ENCODE measurements at places on chromosomes 1 and 21.

- DNase-seq, result no peak
These were observed 398.8 kb downstream of the SEC16B start for GRCh38 chr1:177571076-177571475.

- no peak for DNase-seq
These were observed 189.7 kb downstream of the FGGY start for GRCh38 chr1:59486615-59487014.

GRCh38 chr1:160117709-160118183 is 2.2 kb downstream of the ATP1A2 start:
- no peak for DNase-seq

DNA sequence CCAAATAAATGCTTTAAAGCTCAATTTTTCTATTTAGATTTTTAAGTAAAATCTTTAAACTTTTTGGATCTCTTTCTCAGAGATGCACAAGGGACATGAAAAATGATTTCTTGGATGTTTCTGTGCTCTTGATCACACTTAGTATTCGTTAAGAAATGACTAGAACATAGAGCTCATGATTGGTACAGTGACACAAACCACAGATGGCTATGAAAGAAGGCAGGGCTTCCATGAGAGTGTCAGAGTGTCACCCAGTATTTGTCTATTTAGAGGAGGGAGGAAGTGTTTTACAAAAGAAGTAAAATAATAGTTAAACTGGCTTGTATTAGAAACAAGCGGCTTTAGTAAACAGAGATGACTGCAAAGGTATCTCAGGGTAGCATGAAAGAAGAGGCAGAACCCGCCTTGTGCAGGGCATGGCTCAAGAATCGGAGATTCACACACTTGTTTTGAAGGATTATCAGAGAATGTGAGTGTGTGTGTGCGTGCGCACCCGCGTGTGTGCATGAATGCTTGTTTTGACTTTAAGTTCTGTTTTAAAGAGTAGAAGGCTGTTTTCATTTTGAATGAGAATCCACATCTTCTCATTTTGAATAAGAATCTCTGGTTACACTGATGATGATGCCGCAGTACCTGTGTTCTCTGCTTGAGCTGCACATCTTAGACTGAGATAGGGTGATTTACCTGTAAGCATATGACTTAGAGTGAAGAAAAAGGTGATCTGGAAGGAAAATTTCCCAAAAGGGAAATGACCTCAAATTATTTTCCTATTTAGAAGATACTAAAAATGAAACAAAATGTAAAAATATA is 82.1 kb downstream of the VPS26C start:
- DNase-seq, result no peak

DNA sequence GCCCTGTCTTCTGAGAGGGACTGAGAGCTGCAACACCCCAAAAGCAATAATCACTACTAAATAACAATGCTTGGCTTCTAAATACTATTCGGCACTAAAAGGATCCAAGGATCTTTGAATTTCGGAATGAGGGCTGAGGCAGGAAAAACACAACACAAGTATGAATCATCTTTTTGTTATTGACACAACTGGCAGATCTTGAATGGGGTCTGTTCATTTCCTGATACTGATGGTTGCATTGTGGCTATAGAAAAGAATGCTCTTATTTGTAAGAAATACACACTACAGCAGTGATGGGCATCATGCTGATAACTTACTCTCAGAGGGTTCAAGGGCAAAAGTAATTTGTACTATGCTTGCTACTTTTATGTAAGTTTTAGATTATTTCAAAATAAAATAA is 149.2 kb upstream of the PLD5 start:
- no peak for DNase-seq

GRCh38 chr1:227790034-227790400 is 25.5 kb upstream of the PRSS38 start:
- DNase-seq, result no peak

DNA sequence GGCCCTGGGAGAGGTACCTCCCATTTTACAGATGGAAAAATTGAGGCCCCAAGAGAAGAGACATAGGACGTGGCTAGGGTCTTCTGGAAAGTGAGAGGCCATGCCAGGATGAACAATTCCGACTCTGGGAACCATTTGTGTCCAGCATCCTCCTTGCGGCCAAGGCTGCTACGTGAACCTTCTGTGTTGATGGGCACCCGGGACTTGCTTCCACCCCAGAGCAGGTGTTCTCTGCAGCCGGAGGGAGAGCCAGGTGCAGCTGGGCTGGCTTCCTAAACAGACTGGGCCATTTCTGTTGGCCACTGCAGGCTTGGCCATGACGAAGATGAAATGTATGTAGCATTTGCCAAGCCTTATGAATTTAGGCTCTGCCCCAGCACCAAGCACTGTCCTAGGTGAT is 118.9 kb downstream of the PRDM2 start:
- DNase-seq, result no peak

DNA sequence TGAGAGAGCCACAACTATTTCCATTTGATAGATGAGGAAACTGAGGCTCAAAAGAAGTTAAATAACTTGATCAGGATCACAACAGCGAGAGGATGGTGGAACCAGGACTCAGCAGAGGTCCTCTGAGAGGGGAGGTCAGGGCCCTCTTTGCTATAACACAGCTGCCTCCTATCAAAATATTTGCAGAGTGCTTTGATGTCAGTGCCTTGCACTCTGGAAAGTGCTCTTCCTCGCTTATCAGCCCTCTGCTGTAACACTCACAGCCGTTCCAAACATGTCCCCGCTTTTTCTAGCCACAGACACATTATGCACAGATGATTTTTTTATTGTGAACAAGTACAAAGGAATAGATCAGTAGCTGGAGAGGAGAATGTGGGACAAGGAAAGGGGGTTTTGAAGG is 71.8 kb upstream of the ARHGAP29 start:
- DNase-seq, result no peak

- no peak for DNase-seq
These were observed 6.6 kb upstream of the ETV3L start for GRCh38 chr1:157105988-157106812.

- no peak for DNase-seq
These were observed 29.3 kb downstream of the MORC3 start for GRCh38 chr21:36349315-36349714.

- no peak for DNase-seq
These were observed 54.1 kb upstream of the POFUT2 start for GRCh38 chr21:45341779-45342178.

GRCh38 chr1:183962903-183963302 is 74.6 kb downstream of the COLGALT2 start:
- no peak for DNase-seq

GRCh38 chr21:37100316-37100715 is 27.3 kb downstream of the TTC3 start:
- no peak for DNase-seq

GRCh38 chr1:31502926-31503511 is 73.3 kb upstream of the TINAGL1 start:
- DNase-seq, result no peak

- DNase-seq, result no peak
These were observed 115.6 kb upstream of the KIF26B start for GRCh38 chr1:245039196-245039595.

DNA sequence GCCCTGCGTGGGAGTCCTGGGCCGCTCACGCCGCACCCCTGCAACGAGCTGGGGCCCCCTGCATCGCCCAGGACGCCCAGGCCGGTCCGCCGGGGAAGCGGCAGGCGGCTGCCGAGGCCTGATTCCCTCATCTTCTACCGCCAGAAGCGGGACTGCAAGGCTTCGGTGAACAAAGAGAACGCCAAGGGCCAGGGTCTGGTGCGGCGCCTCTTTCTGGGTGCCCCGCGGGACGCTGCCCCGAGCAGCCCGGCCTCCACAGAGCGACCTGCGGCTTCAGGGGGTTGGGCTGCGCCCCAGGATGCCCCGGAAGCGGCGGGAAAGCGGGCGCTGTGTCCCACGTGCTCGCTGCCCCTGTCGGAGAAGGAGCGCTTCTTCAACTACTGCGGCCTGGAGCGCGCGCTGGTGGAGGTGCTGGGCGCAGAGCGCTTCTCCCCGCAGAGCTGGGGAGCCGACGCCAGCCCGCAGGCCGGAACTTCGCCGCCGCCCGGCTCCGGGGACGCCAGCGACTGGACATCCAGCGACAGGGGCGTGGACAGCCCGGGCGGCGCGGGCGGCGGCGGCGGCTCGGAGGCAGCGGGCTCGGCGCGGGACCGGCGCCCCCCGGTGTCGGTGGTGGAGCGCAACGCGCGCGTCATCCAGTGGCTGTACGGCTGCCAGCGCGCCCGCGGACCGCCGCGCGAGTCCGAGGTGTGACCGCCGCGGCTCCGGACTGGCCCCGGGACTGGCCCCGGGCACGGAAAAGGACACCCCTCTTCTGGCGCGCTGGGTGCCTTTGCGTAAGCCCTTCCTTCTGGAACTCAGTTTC is 2.7 kb downstream of the FAM110D start:
- DNase-seq, result peak; percentile 22

- DNase-seq, result peak; percentile 3
These were observed 146.1 kb upstream of the FGGY start for GRCh38 chr1:59150577-59151386.

DNA sequence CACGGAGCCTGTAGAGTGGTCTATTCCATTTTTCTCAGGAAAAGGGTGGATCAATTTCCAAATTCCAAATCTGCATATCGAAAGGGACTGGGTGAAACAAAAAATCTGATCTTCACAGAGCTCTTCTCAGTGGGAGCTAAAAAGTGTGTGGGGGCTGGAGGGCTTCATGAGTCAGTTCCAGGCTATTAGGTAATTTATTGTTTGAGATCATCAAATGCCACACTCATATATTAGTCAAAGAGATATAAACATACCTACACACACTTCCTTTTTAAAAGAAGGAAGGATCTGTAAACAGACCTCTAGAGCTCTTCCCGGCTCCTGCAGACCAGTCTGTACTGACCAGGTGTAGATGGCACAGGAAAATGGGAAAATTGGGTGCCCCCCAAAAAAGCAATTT is 175.4 kb downstream of the ZBTB18 start:
- no peak for DNase-seq

DNA sequence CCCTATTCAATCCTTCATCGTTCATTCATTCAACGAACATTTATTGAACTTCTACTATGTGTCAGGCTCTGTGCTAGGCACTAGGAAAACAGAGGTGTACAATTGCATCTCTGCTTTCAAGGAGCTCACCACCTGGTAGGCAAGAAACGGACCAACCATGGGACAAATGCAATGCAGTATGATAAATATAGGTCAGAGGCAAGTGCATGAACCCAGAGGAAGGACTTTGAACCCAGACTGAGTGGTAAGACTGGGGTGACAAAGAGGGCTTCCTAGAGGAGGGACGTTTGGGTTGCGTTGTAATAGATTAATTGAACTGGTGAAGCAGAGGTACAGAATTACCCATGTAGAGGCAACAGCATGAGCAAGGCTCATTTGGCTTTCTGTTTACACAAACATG is 16.4 kb downstream of the CD2 start:
- DNase-seq, result no peak

DNA sequence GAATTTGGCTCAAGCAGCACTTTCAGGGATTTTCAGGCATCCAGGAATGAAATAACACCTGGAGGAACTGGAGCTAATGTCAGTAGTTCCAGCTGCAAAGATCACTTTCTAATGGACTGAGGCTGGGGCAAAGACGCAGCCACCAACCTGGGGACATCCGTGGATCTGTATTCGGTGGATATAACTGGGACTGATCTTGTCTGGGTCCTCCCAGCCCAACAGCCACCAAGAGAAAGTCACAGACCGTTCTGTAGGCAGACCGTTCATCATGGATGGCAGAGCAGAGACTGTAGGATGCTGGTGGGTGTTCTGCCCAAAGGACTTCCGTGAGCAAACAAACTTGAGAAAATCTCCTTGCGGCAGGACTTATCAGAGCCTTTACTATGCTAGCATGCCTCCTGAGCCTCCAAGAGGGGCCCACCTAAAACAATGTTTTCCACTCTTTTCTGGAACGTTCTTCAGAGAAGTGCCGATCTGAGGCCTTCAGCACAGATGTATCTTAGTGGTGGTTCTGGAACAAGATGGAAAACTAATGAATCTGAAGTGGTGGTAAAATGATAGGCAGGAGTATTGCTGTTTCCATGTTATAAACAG is 86.1 kb upstream of the KLHDC7A start:
- DNase-seq, result no peak

DNA sequence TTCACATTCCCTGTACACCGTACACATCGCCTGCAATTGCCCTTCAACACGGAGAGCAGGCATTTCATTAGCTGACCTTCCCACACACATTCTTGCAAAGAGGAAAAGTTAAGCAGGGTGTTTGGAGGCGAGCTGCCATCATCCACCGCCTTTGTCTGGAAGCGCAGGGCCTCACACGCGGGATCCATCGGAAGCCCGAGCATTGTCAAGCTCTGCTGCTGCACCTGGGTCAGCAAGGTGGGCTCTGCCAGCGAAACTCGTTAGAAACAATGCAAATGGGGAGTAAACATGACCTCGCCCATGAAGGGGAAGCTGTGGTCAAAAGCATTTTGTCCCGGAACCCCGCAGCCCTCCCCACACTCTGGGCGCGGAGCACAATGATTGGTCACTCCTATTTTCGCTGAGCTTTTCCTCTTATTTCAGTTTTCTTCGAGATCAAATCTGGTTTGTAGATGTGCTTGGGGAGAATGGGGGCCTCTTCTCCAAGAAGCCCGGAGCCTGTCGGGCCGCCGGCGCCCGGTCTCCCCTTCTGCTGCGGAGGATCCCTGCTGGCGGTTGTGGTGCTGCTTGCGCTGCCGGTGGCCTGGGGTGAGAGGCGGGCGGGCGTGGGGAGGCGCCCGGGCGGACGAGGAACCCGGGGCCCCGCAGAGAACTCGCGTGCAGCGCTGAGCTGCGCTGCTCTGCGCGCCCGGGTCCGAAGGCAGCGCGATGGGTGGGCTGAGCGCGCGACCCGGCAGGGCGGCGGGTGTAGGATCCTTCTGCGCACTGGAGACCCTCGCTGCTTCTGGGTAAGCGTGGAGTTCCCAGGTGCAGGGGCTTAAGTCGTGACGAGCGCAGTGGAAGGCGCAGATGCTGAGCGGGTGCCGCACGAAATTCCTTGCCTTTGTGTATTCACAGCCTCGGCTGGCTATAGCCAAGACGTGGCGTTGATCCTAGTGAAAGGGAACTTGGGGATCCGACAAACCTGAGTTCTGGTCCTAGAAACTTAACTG is at the start of gene CR1:
TSS of gene CR1 (plus strand) at position 357 of the 992 bp plus-strand sequence. CDS start at position 468, 111 bp downstream.
- DNase-seq, result no peak

DNA sequence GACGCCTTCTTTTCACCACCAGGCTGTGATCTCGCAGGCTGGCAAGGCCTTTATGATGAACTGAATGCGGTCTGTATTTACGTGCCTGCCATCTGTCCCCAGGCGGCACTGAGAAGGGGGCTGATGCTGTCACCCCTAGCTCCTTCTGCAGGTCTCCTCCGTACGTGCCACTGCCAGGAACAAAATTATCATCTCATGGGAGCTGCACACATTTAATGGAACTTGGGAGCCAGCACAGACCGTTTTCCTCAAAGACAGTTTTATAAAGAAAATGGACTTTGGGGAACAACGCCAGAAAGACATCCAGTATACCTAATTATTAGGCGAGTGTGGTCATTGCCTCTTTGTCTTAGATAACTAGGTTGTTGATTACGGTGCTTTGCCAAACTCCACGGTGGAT is 434.5 kb downstream of the KIF26B start:
- no peak for DNase-seq

Measured in activated CD4-positive, alpha-beta T cell treated with anti-CD3 and anti-CD28 coated beads, Interleukin-2, amount 50 U/mL, for 24 hours (primary cell).